ENCODE measurements at places on chromosomes 3 and 15.
A peak's percentile ranks its signal among the peaks of the same experiment; 100 is the strongest.

GRCh38 chr3:100869787-100870186 lies 123.4 kb downstream of the ABI3BP start:
- no peak for DNase-seq

DNA sequence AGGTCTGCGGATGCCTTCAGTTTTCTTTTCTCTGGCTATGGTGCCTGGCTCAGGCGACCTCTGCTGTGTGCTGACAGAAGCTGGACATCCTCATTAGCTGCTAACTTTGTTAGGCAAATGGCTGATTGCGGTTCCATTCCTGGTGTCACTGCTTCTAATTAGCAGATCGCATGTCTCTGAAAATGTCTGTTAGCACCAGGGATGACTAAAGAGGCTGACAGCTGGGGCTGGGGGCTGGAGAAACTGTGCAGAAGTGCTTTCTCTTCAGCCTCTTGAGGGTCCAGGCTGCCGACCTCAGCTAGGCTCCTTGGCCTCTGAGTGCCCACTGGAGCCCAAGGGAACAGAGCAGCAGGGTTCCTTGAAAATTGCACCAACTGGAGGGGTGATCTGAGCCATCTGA lies 39.3 kb downstream of the CHCHD6 start:
- DNase-seq: no peak

DNA sequence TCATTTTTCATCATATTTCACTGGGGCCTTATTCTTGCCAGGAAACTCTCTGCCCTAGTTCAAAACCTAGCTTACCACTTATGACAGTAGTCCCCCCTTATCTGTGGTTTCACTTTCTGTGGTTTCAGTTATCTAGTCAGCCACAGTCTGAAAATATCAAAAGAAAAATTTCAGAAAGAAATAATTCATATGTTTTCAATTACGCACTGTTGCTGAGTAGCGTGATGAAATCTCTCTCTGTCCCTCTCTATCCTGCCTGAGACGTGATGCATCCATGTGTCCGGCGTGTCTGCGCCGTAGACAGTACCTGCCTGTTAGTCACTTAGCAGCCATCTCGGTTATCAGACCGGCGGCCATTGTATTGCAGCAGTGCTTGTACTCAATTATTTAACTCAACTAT lies 369.9 kb upstream of the MCTP2 start:
- no peak for DNase-seq

- no peak for DNase-seq
These were observed 468.9 kb upstream of the UBE2E2 start for GRCh38 chr3:22734207-22734606.

- DNase-seq: peak; percentile 23
These were observed 6.5 kb downstream of the CSRNP1 start for GRCh38 chr3:39146611-39147591.

GRCh38 chr3:20588781-20589180 lies 402.8 kb upstream of the SGO1 start:
- DNase-seq: no peak

DNA sequence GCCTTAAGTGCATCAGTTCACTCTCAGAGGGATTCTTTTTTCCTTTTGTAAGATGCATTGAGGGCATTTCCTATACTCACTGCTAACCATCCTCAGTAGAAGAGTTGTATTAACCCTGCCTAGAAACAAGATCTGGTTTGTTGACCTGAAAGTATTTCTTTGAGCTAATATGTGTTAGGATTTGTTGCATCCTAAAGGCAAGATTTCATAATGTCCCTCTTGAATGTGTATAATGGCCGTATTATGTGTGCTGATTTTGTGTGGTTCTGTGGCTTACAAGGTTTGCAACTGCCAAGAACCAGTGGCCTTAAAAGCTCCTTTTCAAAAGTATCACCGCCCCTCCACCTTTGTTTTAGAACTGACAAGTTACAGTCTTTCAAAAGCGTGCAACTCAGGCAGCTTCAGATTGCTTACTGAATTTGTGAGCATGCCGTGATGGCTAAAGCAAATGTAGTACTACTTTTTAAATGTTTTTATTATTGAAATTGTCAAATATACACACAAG lies 182.0 kb upstream of the BHLHE40 start:
- no peak for DNase-seq

DNA sequence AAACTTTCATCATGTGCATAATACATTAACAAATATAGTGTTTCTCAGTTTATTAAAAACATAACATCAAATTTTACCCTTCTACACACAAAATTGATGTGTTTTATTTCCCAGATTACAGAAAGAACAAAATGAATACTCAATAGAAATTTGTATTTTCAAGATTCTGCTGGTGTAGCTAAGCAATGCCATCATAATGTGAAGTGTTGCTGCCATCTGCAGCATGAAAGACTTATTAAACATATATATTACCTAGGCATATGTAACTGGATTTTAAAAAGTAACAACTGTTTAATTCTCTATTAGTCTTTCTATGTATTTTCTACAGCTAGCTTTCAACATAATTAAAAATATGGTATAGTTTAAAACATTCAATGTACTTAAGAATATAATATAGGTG lies 27.5 kb downstream of the PLSCR5 start:
- DNase-seq: peak; percentile 42

DNA sequence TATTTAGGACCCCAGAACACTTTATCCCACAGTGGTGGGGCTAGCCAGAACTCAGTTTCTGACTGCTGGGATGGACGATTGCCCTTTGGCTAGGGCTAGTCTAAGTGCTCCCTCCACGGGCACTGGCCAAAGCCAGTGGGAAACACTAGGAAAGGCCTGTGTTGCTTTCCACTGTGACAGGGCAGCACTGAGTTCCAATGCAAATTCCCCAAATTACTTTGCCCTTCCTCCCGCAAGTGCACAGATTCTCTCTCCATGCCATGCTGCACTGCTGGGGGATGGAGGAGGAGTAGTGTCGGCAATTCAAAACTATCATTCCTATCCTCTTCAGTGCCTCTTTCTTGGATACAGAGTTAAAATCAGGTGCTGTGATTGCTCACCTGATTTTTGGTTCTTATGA lies 100.0 kb downstream of the SH3GL3 start:
- no peak for DNase-seq

DNA sequence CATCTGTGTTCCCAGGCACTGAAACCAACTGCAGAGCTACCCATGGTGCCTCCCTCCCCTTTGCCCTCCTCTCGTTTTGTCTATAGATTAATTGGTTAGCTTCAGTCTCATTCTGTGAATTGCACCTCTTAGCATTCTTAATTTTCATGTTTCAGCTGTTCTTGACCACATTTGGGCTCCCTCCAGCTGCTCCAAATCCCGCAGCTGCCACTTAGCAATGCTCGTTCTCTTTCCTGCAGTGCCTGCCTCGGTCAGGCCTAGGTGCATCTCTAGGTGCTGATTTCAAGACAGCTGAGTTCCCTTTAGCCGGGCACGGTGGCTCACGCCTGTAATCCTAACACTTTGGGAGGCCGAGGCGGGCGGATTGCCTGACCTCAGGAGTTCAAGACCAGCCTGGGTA lies 47.0 kb upstream of the SMAD3 start:
- no peak for DNase-seq

DNA sequence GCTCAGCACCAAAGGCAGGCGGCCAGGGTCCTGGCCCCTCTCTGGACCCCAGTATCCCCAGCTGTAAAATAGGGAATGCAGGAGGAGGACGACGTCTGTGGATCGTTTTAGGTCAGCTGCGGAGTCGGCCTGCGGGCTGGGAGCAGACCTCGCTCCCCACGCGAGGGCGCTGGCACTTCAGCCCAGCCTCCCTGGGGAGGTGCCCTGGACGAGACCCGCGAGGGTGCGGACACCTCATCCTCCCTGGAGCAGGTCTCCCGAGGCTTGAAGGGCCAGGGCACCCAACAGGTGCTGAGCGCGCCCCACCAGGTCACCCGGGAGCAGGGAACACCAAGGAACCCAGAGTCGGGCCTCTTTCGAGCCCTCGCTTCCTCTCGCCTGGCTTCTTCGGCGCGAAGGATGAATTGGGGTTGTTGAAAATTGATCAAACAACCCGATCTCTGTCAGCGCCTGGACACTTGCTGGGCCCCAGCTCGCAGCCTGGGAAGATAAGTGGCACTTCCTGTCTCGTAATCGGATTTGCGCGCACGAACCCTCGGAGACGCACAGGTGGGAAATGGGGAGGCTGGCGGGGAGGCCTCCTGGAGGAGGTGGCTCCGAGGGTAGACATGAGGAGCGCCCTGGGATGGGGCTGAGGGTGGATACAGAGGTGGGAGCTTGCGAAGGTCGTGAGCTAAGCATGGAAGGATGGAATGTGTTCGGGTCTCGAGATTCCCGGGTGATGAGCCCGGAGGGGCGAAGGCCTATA lies 588 bp upstream of the VIPR1 start:
- DNase-seq: no peak

GRCh38 chr15:28118531-28118930 lies 19.4 kb upstream of the OCA2 start:
- DNase-seq: no peak
